HFF-Myc (cell line): ENCODE measurements at places on chromosomes 1 and 21.

DNA sequence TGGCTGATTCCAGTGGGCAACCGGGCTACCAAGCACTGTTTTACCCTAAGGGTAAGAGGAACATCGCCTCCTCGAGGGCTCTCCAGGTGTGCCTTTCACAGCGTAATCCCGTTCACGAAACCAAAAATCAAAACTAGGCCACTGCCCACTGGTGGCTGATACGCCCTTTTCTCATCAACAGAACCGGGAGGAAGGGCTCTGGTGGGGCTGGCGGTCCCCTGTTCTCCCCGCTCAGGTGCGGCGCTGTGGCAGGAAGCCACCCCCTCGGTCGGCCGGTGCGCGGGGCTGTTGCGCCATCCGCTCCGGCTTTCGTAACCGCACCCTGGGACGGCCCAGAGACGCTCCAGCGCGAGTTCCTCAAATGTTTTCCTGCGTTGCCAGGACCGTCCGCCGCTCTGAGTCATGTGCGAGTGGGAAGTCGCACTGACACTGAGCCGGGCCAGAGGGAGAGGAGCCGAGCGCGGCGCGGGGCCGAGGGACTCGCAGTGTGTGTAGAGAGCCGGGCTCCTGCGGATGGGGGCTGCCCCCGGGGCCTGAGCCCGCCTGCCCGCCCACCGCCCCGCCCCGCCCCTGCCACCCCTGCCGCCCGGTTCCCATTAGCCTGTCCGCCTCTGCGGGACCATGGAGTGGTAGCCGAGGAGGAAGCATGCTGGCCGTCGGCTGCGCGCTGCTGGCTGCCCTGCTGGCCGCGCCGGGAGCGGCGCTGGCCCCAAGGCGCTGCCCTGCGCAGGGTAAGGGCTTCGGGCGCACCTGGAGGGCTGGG, at the start of gene IL6R:
Gene IL6R, plus strand, starts transcription at position 360 of the 763 bp plus-strand sequence. Its CDS starts 287 bp downstream, at position 647.
- DNase-seq, result peak; percentile 41

GRCh38 chr1:201085902-201086735, 26.1 kb downstream of the CACNA1S start:
- DNase-seq, result no peak

DNA sequence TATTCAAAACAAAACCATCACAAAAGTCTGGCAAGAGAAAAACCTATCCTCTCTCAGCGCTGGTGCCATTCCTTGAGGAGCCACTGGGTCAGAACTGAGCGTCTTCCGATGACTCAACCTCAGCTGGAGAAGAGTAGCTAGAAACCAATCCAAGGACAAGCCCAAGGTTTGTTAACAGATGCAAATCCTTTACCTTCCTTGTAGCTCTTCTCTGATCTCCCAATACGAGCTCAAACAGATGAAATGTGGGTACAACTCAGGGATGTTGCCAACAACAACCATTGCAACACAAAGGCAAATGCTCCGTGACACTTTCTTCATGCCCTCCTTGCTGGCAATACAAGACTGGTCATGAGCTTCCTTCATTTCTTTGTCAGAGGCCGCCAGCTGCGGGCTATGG, 337.1 kb downstream of the SIPA1L2 start:
- no peak for DNase-seq

DNA sequence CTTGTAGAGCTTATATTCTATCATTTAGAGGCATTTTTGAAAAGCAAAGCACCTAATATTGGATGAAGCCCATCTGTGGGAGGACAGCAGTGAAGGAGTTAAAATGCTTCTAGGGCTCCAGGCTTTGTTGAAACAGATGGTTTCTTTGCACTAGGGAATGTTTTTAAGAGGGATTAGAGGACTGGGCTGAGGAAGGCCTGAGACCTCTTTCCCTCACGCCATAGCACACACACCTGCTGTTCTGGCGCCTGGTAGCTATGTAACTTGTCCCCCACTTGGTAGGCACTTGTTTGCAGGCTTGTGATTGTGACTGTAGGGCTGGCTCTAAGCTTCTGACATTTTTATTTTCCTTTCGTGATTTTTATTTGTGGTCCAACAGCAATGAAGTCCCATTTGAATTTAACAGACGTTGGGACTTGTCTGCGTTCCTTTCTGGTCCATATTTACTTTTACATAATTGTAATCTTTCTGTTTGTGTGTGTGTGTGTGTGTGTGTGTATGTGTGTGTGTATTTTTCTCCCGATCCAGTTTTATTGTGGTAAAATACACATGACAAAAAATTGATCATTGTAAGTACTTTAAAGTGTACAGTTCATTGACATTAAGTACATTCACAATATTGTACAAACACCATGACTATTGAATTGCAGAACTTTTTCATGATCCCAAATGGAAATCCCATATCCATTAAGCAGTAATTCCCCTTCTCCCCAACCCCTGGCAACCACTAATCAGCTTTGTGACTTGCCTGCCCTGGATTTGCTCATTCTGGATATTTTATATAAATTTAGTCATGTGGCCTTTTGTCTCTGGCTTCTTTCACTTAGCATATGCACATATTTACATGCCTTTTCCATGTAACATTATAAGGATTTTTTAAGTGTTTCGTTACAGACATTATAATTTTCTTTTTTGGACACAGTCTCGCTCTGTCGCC, 33.5 kb upstream of the MACF1 start:
- DNase-seq, result no peak

GRCh38 chr1:235980976-235981375, 83.9 kb downstream of the NID1 start:
- no peak for DNase-seq

DNA sequence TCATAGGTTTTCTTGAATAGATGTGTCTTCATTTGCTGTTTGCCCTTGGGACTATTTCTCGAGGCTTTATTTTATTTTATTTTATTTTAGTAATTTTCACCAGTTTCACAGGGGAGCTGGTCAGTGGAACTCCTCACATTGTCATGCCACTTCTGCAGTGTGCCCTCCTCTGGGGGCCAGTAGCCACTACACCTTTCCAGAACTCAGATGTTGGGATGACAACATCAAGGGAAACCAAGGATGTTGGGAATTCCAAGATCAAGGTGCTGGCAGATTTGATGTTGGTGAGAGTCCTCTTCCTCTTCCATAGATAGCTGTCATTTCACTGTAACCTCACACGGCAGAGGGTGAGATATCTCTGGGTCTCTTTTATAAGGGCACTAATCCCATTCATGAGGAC, 35.5 kb downstream of the SLC26A9 start:
- no peak for DNase-seq
